Amygdala (tissue), 56 donors: ENCODE measurements at places on chromosomes 4 and X.

DNA sequence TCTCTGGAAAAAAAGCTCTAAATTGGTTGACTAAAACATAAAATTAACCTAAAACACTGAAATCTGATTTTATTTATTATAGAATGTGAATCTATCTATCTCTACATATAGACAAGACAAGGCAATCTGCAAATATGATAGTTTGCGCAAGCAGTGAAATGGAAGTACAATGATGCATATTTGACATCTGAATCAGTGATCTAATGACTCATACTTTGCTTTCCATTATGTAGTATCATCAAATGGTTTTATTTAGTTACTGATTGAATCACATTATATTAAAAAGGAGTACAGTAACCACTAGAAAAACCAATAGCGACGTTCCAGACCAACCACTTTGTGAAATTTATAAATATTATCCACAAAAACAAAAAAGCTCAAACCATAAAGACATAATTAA lies 1969.3 kb downstream of the PCDH7 start:
- DNase-seq: no peak

DNA sequence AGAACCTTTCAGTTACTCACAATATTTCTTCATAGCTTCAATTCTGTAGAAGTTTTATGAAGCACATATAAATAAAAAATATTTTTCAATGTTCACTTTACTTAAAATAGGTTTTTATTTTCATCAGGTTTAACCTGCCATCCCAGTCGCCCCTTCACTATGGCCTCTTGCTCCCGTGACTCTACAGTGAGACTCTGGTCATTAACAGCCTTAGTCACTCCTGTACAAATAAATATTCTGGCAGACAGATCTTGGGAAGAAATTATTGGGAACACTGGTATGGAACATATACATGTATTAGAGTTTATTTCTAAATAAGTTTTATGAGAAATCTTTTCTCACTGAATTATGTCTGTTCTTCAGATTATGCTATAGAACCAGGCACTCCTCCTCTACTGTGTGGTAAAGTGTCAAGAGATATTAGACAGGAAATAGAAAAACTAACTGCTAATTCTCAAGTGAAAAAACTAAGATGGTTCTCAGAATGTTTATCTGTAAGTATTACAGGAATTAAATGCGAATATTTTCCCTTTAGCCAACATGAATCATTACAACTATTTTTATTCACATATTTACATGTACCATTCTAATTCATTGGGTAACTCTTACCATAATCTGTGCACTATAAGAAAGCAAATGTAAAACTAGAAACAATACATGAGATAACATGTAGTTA lies 45.6 kb downstream of the SPATA4 start:
- DNase-seq: no peak

DNA sequence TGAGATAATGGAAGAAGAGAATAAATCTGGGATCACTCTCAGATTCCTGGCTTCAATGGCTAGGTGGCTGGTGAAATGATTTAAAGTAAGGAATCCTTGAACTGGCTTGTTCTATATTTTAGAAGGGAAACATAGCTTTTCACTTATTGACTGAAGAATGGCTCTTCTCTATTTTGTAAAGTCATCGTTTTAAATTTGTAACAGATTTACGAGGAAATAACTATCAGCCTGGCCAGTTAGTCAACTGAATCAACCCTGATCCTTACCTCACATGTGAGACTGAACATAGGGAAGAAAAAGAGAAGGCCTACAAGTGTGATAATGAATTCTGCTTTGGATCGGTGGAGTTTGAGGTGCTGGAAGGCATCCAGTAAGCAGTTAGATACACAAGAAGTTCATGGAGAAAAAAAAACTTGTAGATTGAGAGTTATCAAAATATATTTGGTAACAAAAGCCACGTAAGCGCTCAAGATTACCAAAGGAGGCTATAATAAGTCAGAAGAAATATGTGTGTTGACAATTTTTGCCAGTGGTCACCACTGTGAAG lies 12.0 kb downstream of the AREG start:
- DNase-seq: no peak

- no peak for DNase-seq
These were observed 28.6 kb downstream of the NYX start for GRCh38 chrX:41475591-41476241.

DNA sequence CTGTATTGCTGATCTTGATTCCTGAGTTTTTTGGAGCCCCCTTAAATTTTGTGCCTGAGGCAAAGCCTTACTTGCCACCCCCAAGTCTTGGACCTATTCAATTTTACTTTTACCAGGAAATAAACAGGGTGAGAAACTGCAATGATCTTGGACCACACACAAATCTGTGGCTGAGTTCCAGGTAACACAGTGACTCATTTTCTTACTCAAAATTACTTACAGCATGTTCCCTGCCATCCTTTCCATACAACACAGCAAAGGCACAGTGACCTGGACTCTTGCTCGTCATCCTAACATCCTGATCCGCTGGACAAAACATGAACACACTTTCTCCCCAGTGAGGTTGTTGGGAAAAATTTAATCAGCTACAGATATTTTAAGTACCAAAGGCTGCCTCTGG lies 60.7 kb upstream of the S100G start:
- DNase-seq: no peak

DNA sequence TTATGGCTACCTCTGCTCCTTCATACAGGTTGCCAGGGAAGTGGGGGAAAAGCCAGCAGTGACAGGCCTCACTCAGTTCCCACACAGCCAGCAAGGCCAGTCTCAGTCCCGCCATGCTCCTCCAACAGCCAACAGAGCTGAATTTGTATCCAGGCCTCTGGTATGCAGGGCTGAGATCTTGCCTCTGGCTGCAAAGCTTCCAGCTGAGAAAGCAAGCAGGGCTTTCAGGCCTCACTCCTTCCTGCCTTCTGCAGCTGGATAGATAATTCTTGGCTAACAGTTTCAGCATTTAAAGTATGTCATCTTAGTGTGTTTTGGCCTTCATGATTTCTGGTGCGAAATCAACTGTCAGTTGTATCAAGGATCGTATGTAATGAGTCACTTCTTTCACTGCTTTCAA lies 103.6 kb downstream of the GNL3L start:
- DNase-seq: no peak

DNA sequence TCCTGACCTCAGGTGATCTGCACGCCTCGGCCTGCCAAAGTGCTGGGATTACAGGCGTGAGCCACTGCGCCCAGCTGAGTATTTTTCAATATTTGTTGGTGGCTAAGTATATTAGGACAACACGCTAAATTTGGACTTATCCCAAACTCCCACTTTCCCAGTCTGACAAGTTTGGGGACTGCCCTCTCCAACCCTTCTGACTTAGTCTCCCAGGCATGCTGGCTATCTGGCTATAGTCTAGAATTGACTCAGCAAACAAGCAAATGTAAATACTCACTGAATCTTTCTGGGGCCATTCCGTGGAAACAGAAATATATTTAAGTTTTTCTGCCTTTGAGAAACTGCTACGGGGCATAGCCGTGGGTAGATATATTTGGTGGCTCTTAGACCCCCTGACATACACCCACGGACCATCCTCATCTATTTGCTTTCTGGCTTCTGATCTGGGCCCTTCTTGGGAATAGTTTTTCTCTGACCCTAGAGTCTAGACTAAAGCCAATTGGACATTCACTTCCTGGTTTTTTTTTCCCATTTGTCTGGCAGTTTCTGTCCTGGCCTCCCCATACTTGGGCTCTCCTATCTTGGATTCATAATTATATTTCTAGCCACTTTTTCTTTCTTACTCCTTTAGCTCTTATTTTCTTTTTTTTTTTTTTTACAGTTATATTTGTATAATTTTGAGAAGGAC lies 11.3 kb upstream of the DOCK11 start:
- no peak for DNase-seq

DNA sequence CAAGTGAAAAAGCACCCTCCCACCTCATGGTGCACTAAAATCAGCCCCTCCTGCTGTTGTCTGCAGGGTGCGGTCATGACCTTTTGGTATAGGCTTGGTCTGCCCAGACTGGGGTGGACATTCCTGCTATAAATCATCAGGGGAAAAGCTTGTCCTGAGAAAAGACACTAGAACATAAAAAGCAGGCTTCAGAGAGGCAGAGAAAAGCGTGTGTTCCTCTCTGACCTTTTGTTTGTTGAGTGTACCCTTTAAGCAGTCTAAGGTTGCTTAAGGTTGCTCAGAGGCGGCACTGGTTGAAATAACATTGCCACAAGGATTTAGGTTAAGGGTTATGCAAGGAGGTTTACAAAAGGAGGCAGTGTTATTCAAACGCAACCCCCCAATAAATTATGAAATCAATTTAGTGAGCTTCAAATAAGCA lies 43.5 kb downstream of the CCDC158 start:
- DNase-seq: no peak

- DNase-seq: no peak
These were observed 29.9 kb upstream of the STS start for GRCh38 chrX:7117587-7117986.

GRCh38 chr4:44988011-44988410 lies 261.7 kb upstream of the GNPDA2 start:
- no peak for DNase-seq

DNA sequence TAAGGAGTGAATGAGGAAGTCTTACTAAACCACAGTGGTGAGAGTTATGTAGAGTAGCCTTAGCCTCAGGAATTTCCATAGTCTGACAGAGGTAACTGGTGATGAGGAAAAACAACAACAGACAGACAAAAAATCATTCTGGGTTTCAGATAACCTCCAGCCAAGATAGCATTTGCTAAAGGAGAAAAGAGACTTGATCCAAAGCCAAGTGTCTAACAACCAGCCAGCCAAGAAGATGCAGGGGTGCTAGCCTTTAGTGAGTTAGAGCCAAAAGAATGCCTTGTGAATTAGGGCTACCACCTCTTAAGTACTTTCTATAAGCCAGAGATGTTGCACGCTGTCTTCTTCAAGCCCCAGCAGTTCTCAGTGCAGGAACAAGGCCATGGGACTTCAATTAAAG lies 478.0 kb upstream of the CPEB2 start:
- DNase-seq: no peak

DNA sequence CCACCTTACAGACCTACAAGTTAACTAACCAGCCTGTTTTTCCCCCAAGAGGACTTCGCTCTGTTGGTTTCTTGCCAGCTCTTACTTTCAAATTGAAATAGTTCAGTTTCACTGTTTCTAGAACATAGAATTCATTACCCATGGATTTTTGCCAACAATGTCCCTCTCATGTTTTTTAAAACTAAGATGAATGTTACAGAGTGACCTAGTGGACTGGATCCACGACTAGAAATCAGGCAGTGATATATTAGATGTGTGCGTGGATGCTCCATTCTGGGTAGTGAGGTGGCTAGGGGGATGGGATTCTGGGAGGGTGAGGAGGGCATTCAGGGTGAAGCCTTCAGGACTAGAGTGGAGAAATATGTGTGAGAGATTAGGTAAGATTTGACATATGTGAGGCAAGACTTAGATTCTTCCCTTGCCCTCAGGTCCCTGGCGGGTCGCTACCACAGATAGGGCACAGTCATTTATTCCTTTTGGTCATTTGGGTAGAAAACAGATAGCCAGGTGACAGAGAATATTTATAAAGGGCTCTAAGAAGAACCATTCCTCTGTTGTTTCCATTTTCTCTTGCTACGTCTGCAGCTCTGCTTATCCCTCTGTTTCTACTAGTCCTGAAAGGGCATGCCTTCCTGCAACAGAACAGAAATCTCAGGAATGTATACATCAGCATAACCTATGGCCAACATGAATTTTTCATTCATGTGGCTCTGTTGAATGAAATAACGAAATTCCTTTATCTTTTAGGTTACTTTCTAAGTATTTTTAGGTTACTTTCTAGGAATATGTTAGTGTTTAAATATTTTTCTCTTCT lies 15.4 kb upstream of the JADE1 start:
- DNase-seq: no peak

- DNase-seq: no peak
These were observed 19.6 kb downstream of the PTPN13 start for GRCh38 chr4:86613734-86614133.

GRCh38 chrX:134885336-134886001 lies 105.3 kb upstream of the SMIM10 start:
- DNase-seq: no peak

DNA sequence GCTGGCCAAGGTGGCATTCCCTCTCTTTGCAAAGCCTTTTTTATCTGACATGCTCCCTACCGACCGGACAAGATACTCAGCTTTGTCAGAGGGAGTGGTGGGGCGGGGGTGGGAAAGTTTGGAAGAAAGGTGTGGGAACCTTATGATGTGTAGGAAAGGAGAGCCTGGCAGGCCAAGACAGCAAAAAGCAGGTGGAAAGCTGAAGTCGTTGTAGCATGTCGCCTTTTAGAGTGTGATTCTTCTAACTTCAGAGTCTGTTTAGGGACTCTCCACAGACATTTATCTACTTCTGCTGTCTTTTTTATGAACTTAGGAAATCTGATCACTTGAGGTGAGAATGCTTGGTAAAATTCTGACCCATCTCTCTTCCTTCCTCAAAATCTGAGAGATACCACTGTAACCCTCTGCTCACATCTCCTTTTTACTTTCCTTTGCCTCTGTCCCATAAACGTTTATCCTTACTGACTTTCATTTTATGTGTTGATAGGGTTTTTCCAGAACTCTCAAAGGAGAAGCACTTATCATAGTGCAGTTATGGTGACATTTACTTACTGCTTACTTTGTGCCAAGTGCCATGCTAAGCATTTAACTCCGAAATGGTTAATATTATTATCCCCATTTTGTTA lies 8.2 kb upstream of the RUFY3 start:
- no peak for DNase-seq

DNA sequence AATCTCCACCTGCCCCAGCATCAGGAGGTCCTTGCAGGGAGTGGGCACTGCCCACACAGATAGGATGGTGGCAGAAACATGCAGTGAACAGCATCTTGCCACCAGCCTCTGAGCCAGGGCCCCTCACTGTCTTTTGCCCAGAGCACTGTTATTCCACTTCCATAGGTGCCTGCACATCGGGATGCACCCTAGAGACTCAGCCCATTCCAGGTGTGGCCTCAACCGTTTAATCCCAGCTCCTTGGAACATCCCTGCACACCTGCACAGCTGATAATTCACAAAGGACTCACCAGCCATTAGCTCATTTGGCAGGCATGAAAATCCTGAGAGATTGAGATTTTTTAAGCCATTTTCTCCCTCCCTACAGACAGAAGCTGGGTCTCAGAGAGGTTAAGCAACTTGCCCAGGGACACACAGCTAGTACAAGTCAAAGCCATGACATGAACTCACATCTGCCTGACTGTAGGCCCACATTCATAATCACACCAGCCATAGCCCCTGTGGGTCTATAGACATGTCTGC lies 116.3 kb downstream of the EFNB1 start:
- no peak for DNase-seq

GRCh38 chrX:49073601-49074575 lies at the start of gene PRAF2:
Gene PRAF2, minus strand, starts transcription at chrX:49074002. Its CDS starts 15 bp downstream, at chrX:49073987.
- peak; percentile 70 for DNase-seq

- no peak for DNase-seq
These were observed 2.4 kb downstream of the PCDH7 start for GRCh38 chr4:30722359-30723200.

GRCh38 chr4:15197005-15197404 lies 194.7 kb downstream of the CPEB2 start:
- no peak for DNase-seq

GRCh38 chr4:83012200-83012686 lies 1.6 kb upstream of the LIN54 start:
- peak; percentile 51 for DNase-seq
